Activated T-helper 1 cell treated with Interleukin-2 at 50 U/mL for 16 hours (primary cell): ENCODE measurements at places on chromosomes 12 and 14.
A peak's percentile ranks its signal among the peaks of the same experiment; 100 is the strongest.

GRCh38 chr12:26128168-26128567 is 3.3 kb upstream of the BHLHE41 start:
- no peak for DNase-seq

- DNase-seq, result no peak
Observed at GRCh38 chr12:114809097-114809496, 125.1 kb upstream of the TBX3 start.

DNA sequence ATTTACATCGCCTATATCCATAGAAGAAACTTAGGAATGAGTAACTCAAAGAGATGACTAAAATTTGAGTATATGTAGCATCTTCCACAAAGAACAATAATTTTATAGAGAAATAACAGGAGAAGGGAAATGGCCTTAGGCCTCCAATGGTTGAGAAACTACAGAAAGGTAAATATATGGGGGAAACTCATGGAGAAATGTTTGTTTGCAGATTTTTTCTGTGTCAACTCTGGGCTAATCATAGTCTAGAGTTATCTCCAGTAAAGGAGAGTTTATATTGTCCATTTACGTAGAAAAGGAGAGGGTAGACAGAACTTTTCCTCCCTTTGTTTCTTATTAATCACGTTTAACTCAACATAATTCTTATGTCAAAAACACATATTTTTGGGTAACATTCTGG is 244.2 kb downstream of the GLT1D1 start:
- no peak for DNase-seq

DNA sequence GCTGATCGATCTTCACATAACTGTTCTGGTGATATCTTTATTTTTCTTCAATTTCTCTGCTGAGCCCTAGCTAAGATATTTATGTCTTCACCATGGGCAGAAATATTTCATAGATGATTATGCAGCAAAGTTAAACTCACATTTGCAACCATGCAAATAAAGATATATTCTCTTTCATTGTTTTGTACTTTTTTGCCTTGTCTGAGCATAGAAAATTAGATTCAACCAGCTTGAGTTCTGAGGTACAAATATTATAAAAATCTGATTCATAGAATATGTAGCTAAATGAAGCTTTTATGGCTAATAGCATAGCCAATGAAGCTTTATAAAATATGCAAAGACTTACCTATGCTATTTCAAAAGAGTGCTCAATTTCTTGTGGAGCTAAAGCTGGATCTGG is at the start of gene TAS2R13:
TAS2R13 (minus strand) TSS at position 101 of the 400 bp plus-strand sequence. CDS start 264 bp downstream, outside the sequence.
- DNase-seq, result no peak

DNA sequence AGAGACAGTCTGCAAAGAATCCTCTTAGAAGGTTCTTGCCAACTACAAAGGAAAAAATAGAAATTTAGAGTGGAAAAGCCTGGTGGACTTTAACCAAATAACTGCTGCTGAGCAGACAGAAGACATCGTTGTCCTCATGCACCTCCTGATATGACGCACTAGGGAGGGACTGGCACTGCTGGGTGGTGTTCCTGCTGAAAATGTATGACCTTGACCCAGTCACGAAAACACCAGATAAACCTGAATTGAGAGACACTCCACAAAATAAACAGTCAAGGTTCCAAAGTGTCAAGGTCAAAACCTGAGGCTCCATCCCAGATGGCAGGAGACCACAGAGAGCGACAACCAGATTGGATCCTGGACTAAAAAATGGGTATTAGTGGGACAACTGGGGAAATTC is 61.9 kb downstream of the CHGA start:
- DNase-seq, result no peak

GRCh38 chr12:94172031-94172430 is 23.7 kb downstream of the PLXNC1 start:
- no peak for DNase-seq

- DNase-seq, result no peak
Observed at GRCh38 chr14:99789581-99789980, 3.6 kb upstream of the EML1 start.

- no peak for DNase-seq
Observed at GRCh38 chr12:108282160-108282559, 57.0 kb downstream of the CMKLR1 start.

GRCh38 chr12:61846765-61847164 is 413.4 kb upstream of the USP15 start:
- no peak for DNase-seq

GRCh38 chr12:126437934-126438333 is 1372.7 kb downstream of the AACS start:
- no peak for DNase-seq

GRCh38 chr12:27332714-27333402 is at the start of gene BMAL2:
Gene BMAL2, plus strand, starts transcription at chr12:27332836. Its CDS starts 237 bp downstream, at chr12:27333073.
- peak; percentile 1 for DNase-seq

GRCh38 chr12:51441583-51441982 is 17.0 kb downstream of the SLC4A8 start:
- no peak for DNase-seq

DNA sequence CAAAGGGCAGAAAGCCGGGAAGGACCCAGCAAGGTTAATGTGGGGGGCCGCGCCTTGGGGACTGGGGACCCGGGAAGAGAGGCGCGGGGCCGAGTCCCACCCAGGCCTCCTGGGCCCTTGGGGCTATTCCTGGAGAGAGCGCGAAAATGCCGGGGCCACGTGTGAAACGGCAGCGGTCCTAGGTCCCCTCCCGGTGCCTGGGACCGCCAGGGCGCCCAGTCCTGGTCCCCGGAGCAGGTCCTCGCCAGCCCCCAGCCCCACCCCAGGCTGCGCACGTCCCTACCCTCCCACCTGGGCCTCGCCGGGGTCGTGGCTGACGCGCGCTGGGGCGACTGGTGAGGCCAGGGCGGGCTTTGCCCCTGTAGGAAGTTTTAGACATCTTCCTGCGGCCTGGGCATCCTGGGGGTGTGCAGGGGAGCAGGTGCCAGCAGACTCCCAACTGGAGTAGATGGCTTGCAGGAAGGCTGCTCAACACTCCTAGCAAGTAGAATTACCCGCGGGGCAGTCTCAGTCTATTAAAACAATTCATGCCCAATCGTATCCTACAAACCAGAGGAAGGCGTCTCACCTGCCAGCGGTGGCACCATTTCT is 708 bp downstream of the FAR2 start:
- DNase-seq, result no peak

GRCh38 chr12:49476091-49476490 is 62.7 kb upstream of the KCNH3 start:
- no peak for DNase-seq

DNA sequence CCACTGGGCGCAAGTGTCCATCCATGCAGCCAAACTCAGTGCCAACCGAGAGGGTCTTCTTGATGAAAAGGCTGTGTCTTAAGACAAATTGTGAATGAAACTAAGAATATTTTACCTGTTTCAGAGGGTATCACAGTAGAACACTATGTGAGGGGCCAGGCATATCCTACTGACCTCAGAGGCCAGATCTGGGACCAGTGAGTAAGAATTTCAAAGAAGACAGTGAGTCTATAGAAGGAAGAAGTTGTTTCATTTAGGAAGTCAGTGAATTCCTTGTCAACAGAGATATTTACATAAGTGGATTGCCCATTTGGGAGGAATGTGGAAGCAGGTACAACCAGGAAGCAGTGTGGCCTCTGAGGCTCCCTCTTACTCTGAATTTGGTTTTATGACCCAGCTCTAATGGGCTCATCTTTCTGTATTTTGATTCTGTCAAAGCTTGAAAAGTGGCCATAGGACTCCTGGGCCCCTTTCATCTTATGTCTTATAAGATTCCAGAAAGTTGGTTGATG is 137.4 kb downstream of the ZNF664 start:
- no peak for DNase-seq

DNA sequence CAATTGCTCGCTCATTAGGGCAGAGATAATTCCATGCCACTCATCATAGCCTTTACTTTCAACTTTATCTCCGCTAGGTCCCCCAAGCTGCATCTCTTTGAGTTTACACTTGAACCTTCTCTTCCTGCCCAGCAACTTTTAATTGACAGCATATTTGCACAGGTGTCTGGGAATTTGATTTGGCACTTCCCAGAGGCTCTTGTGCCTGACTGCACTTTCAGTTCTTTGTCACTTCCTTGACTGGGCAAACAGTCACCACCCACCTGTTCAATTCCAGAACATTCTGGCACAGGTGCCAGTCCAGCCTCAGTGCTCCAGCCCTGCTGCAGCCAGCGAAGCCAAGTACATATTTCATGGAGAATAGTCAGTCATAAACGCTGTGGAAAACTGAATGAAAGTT is 110.1 kb upstream of the LRIG3 start:
- DNase-seq, result no peak

- DNase-seq, result no peak
Observed at GRCh38 chr12:97385121-97385520, 77.5 kb upstream of the RMST start.

DNA sequence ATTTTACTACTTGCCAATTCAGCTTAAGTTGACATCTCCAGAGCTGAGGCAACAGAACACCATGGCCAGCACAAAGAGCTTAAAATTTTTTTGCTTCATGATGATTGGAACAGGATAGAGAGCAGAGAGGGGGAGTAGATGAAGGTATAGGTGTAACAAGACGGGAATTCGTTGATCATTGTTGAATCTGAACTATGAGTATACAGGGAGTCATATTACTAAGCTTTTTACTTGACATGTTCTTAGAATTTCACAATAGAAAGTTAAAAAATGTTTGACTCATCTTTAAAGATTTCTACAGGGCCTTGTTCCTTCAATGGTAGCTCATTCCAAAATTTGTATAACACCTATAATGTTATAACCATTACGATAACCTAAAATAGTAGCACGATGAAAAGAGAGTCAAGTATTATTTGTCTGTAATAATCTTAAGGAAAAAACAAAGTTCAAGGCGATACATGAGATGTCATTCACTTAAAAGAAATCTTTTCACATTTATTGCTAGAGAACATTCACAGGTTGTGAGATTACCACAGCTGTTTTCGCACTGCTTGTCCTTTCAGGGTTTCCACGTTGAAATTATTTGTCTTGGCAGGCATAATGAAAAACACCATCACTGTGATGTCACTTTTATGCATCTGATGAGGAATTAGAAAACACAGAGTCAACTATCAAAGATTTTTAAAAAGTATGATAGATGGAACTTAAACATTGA is 33.9 kb downstream of the SPX start:
- no peak for DNase-seq

DNA sequence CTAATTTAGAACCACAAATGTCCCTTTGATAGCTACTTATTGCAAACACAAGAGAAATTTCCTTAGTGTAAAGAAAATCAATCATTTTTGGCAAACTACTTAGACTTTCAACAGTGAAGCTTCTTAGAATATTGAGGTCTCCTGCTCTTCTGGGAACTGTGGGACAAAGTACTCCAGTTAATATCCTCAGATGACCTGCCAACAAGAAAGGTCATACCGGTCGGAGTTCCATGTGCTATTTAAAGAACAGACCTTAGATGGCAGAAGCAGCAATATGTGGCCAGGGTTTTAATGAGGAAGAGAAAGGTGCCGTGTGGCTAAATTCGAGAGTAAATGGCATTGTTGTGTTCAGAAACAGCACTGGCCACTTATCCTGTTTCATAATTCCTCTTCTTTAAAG is 114.7 kb upstream of the AMIGO2 start:
- no peak for DNase-seq

- DNase-seq, result no peak
Observed at GRCh38 chr12:42332301-42333285, 6.6 kb downstream of the PPHLN1 start.

DNA sequence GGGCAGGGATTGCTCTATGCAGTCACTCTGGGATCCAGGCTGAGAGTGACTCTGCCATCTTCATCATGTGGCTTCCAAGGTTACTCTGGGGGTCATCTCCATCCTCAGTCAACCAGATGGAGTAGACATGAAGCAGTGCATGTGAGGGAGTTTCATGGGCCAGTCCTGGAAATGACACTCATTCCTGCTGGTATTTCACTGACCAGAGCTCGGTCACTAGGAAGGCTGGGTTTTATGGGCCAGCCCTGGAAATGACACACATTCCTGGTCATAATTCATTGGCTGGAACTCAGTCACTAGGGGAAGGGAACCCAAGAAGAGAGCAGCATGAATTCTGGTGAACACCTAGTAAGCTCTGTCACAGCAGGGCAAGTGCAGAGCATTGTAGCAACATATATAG is 144.7 kb downstream of the SMOC1 start:
- no peak for DNase-seq

DNA sequence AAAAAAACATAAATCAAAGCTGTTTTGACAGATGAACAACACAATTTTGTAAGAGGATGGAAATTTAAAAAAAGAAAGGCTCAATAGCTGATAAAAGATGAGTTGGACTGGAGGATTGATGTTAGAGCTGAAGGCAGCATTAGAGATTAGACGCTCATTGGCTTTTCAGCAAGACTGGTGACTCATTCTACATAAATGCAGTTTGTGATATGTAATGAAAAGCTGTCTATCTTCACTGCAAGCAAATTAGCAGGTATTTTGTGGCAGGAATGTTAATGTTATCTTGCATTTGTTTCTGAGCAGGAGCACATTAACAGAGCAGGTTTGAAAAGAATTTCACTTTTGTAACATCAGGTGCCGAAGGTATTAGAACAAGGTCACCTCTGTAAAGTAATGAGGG is 442.7 kb upstream of the NOVA1 start:
- DNase-seq, result no peak

DNA sequence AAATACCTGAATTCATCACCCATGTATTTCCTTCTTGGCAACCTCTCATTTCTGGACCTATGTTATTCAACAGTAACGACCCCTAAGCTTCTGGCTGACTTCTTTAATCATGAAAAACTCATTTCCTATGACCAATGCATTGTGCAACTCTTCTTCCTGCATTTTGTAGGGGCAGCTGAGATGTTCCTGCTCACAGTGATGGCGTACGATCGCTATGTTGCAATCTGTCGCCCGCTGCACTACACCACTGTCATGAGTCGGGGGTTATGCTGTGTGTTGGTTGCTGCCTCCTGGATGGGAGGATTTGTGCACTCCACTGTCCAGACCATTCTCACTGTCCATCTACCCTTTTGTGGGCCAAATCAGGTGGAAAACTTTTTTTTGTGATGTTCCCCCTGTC is 356 bp downstream of the OR4Q2 start:
- DNase-seq, result no peak

DNA sequence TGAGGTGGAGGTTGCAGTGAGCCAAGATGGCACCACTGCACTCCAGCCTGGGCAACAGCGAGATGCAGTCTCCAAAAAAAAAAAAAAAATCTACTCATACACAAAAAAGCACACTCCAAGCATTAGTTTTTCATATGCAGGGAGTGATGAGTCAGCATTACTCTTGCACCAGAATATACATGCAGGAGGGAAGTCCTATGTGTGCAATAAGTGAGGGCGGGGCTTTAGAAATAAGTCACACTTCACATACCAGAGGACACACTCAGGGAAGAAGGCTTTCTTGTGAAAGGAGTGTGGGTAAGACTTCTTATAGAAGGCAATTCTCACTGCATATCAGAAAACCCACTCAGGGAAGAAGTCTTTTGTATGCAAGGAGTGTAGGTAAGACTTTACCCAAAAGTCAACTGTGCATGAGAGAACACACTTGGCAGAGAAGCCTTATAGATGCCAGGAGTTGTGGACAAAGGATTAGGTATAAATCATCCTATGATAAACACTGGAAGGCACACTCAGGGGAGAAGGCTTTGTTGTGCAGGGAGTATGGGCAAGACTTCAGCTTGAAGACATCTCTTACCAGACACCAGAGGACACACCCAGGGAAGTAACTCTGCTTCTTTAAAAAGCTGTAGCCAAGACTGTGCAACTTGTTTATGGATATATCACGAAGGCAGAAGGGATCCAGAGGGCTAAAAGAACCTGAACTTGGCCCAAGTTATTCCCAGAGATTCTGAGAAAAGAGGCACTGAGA is 50.5 kb downstream of the ATF7 start:
- no peak for DNase-seq
